ENCODE measurements at places on chromosomes 4 and X.
A peak's percentile ranks its signal among the peaks of the same experiment; 100 is the strongest.

DNA sequence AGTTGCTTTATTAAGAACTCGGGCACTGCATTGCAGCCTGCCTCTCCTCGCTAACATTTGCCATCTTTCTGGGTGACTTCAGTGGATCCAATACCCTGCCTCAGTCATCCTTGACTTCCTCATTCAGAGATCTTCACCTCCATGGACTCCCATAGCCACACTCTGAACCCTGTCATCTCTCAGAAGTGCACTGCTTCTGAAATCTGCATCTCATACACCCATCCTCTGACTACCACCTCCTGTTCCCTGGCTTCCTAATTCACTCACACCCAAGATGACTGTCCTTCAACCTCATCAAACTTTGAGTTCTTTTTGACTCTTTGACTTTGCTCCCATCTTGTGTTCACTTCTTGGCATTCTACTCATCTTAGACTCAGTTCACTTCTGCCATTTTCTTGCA, 25.3 kb upstream of the CYBB start:
- no peak for DNase-seq

GRCh38 chr4:145176641-145177432, 3.6 kb downstream of the OTUD4 start:
- DNase-seq, result no peak

DNA sequence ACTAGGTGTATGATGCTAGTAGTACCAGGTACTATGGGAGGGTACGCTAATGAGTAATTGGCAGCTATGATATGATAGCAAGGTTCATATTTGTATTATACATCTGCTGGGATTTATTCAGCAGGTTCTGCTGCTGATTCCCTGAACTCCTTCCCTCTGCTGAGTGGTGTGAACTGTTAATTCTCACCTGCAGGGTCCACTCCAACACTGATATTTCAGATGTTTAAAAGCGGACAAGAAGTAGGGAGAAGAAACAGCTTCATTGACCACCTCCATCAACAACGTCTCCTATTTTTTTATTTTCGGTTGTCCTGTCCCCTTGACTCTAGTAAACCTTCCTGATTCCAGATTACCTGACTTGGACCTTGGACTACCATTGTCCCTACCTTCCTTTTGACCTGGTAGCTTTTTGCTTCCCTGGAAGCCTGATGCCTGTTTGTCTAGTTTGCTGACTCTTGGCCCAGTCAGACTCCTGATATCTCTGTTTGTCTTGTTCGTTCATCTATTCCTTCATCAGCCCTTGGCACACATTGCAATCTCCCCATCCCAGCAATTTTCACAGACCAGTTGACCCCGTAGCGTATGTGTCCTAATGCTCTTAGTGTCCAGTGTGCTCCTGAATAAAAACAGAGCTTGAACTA, 34.0 kb upstream of the RNF128 start:
- DNase-seq, result no peak

DNA sequence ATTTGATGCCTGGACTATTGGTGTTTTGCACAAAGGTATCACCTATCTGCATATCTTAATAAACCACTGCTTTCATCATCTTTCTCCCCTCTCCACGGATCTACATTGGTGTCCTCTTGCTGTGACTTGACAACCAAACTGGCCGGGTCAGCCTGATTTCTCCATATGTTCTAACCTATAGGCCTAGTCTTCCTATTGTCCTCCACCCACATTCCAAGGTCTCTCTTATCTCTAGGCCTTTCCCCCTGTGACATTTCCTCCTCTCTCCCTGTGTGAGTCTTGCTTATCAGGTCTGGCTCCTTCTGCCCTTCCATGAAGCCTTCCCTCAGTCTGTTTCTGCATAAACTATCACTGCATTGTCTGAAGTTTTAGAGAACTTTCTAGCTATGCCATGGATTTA, 33.7 kb downstream of the ARHGAP24 start:
- no peak for DNase-seq

DNA sequence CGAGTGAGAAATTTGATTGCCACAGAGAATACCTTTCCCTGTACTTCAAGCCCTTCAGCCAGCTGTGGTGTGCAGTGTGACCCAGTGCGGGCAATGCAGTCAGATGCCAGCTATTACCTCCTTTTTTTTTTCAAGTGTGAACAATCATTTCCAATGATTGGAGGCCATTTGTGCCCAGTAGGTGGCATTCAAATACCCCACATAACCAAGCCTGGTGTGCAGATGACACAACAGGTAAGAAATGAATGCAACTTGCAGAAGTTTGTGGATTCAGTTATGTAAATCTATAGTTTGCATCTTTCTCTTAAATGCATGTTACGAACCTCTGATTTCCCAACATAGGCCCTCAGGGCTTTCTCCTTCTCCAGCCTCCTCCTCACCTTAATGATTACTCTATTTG, 98.0 kb downstream of the CLCN4 start:
- no peak for DNase-seq

GRCh38 chr4:164441109-164441508, 312.8 kb upstream of the SMIM31 start:
- no peak for DNase-seq

DNA sequence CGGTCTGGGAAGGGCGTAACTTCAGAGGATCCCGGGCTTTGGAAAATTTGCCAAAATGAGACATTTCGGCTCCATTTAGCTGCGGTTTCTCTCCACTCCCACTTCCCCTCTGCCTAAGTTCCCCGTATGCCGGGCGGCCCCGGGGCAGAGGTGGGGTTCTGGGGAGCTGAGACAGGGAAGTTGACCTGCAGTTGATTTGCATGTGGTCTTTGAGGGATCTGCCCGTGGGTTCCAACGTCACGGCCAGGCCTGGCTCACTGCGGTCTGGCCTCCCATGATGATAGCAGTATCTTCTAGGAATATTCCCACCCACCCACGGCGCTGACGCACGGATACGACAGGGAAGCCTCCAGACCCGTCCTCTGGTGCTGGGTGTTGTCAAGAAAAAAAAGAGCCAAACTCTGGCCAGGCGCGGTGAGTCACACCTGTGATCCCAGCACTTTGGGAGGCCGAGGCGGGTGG, 27.3 kb upstream of the CRLF2 start:
- peak; percentile 20 for DNase-seq

DNA sequence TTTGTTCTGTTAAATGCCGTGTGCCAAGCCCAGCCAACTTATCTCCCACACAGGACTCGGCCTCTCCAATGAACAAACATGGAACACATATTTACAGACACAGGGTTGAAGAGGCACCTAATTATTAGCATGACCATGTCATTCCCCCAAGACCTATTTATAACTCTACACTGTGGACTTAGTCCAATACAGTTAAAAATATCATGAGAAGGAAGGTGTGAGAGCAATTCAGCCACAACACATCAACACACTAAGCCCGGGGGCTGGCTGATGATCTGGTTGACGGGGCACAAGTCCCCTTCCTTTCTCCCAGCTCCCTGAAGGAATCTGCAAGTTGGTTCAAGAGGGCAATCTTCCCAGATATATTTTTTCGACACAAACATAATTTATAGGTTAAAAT, 28.1 kb downstream of the MANBA start:
- no peak for DNase-seq

- no peak for DNase-seq
These were observed 206.3 kb upstream of the FGF13 start for GRCh38 chrX:138917781-138918180.

- DNase-seq, result peak; percentile 87
These were observed 15.1 kb downstream of the SLC2A9 start for GRCh38 chr4:10006231-10006600.

DNA sequence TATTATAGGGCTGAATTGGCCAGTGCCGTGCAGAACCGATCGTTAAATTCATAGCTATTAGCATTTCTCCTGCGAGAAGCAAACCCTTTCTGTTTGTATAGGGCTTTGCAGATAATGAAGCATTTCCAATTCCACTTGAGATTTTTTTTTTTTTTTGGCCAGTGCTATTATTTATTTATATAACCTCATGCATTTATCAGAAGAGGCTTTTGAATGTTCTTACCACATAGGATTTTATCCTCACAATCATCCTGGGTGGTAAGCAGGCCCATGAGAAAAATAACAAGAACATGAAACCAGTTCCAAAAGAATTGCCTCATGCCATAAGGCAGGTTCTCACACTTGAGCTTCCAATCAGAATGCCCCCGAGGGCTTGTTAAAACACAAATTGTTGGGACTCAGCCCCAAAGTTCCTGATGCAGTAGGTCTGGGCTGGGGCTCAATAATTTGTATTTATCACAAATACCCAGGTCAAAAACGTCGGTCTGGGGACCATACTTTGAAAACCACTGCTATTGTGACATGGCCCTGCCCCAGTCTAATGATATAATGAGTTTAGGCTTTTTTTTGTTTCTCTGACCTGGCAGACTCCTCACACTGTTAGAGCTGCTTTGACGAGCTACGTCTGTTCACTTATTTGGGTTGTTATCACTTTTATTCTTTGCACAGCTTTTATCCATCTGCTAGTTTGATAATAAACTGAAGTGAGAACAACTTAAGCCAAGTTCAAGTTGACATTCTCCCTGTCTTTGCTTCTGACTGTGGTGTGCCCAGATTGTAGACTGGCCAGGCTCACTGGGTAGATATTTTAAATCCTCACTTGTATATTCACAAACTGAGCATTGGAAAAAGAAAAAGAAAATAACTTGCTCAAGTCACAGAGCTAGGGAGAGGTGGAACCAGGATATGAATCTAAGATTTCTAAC, 20.1 kb downstream of the SUPT20HL1 start:
- no peak for DNase-seq

GRCh38 chr4:171759274-171759673, 53.9 kb upstream of the GALNTL6 start:
- DNase-seq, result no peak

DNA sequence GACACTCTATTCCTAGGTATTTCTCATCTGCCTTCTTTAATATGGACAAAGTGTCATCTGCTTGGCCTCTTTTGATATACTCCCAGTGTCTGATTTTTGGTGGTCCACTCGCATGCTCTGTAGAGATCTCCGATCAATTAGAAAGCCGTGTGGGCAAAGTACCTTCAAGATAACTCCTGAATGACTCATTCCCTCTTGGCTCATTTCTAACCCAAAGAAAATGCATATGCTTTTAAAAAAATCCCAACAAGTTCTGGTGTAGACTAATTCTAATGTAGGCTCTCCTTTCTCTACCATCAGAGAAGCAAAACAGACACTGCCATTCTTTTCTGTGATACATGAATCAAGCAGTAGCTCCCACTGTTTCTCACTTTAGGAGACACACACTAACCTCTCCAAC, 714.9 kb upstream of the ADGRL3 start:
- DNase-seq, result no peak

DNA sequence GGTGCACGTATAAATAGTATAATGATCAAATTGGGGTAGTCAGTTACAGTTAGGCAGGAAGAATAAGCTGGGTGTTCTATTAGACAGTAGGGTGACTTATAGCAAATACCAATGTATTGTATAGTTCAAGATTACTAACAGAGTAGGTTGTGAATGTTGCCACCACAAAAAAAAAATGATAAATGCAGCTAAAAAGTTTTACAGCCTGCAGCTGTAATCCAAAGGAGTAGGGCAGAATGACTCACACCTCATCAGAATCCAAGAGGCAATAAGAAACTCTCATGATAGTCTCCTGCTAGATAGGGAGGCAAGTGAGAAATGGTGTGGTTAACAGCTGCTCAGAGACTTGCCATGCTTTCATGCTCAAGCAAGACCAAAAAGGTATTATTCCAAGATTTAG, 19.6 kb upstream of the TCEAL4 start:
- no peak for DNase-seq

DNA sequence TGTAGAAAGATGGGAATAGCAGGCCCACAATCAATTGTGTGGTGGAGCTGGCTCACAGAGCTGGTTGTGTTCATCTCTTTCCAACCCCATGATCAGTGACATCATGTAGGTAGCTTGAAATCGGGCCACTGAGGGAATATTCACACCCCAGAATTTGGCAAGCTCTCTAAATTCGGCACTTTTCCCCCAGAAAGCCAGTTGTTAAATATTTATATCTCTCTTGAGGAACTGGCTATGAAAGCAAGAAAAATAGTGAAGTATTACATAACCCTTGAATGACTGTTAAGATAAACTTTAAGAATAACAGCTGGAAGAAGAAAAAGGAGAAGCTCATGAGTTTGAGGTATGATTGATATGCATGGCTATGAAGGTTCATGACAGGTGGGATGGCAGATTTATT, 38.9 kb downstream of the GPRIN3 start:
- no peak for DNase-seq

- no peak for DNase-seq
These were observed 4.7 kb upstream of the HELT start for GRCh38 chr4:185013417-185014125.

DNA sequence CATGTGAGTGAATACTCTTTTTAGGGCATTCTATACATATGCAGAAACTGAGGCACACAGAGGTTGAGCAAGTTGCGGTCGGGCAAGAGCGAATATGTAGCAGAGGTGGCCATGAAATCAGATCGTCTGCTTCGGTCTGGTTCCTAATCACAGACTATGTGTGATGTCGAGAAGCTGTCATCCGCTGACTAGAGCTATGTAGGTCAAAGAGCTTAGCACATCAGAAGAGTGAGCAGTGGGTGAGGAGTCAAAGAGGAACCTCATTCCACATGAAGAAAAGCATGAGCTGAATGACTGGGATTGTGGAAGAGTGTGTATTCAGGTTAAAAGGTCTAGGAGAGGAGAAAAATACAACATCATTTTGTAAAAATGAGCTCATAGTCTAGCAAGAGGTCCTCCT, 19.0 kb downstream of the GAB3 start:
- no peak for DNase-seq

DNA sequence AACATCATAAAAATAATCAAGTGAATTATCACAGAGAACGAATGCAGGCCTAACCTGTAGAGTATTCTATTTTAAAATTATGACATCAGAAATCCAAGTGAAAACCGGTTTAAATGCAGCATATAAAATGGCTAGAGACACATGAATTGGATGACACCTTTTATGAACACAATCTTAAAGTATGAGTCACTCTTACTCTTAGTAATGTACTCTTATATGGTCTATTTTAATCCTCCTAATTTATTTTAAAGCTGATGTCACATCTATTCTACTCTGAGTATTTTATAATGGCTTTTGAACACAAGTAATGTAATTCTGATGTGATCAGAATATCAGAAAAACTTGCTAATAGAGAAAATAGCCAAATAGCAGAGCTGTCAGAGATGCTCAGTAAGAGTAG, 161.4 kb upstream of the RADX start:
- no peak for DNase-seq

DNA sequence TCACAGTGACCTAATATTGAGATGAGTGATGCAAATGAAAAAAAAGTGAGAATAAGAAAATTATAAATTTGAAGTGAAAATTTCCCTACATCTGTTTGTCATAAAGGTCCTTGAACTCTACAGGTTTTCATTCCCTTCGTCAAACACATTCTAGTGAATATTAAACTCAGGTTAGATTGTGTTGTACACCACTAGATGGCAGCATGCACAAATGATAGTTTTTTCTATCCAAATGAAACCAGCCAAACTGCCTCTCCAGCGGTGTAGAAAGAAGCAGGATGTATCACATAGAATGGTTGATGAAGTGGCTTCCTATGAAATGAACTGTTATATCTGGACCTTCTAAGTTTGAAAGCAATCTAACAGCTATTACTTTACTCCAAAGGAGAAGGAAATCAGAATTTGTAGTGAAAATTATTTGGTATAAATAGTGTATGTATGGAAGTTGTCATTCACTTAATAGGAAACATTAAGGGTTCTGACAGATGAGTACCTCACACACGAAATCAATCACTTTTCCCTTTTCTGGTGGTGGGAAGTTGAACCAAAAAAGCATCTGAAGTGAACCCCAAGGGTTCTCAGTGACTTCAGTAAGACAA, 382.7 kb downstream of the UNC5C start:
- DNase-seq, result no peak

All from breast epithelium (tissue), 4 donors.